ENCODE measurements at places on chromosomes 12 and 14.

DNA sequence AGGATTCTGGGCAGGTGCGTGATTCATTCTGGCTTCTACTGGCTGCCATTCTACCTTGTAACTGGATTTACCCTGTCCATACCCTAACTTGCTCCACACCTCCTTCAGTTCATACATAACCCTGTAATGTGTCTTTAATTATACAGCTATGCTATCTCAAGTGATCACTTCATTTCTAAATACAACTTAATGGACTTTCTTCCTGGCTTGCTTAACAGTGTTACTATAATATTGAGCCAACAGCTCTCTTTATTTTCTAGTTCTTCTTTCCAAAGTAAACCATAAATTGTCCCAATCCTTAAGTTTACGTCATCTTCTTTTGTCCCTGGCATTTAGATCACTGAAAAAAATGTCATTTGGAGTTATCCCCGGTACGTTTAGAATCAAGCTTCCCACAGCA, 75.9 kb upstream of the KCNJ8 start:
- no peak for DNase-seq

GRCh38 chr12:52439420-52439819, 5.2 kb upstream of the KRT75 start:
- no peak for DNase-seq

DNA sequence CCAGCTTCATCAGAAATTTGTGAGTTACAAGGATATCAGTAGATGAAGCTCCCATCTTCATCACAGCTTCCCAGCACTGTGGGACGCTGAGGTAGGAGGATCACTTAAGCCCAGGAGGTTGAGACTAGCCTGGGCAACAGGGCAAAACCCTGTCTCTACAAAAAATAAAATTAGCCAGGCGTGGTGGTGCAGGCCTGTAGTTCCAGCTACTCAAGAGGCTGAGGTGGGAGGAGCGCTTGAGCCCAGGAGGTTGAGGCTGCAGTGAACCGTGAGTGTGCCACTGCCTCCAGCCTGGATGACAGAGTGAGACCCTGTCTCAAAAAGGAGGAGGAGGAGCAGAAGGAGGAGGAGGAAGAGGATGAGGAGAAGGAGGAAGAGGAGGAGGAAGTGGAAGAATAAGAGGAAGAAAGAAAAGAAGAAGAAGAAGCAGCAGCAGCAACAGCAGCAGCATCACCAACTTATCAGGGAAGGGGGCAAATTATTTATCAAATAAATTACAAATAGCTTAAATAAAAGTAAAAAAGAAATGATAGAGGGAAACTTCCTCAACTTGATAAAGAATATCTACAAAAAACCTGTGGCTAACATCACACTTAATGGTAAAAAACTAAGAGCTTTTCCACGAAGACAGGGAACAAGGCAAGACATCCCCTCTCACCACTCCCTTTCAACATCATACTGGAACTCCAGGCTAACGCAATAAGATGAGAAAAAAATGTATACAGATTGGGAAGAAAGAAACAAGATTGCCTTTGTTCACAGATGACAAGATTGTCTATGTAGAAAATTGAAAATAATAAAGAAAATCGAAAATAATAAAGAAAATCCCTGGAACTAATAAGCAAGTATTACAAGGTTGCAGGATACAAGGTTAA, 69.6 kb downstream of the NINJ2 start:
- no peak for DNase-seq

DNA sequence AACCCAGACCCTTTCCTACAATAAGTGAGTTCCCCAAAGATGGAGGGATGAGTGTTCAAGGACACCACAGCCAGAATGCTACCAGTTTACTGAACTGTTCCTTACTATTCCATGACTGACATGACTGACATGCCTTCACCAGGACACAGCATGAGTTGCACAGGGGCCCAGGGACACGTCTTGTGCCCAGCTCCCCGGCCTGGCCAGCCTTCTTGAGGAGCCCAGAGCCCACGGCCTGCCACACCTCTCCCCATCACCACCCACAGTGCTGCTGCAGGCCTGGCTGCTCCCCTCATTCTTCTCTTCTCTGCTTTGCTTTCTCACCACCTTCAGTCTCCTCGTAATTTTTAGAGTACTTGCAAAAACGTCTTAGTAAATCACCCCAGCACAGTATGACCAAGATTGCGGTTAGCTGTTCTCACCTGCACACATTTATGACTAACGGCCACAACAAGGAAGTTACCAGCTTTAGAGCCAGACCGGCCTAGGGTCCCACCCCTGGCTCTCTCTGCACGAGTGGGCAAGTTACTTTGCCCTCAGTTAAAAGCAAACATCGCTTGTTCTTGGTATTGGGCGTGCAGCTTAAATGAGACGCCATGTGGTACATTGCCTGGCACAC, 18.5 kb downstream of the PPP2R5E start:
- peak; percentile 12 for DNase-seq

DNA sequence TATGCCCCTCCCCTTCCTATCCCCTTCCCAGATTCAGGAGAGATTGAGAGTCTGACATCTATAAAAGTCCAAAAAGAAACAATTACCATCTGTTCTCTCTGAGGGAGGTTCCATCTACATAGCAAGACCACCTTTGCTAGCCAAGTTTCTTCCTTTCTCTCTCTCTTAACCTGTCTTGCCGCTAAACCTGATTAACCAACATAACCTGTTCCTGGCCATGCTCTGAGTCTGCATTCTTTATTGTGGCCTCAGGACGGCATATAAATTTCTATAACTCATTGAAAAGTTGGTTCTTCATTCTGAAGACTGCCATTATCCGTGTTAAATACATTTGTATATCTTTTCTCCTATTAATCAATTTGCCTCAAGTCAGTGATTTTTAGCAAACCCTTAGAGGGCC, 594.0 kb downstream of the KCNH5 start:
- no peak for DNase-seq

DNA sequence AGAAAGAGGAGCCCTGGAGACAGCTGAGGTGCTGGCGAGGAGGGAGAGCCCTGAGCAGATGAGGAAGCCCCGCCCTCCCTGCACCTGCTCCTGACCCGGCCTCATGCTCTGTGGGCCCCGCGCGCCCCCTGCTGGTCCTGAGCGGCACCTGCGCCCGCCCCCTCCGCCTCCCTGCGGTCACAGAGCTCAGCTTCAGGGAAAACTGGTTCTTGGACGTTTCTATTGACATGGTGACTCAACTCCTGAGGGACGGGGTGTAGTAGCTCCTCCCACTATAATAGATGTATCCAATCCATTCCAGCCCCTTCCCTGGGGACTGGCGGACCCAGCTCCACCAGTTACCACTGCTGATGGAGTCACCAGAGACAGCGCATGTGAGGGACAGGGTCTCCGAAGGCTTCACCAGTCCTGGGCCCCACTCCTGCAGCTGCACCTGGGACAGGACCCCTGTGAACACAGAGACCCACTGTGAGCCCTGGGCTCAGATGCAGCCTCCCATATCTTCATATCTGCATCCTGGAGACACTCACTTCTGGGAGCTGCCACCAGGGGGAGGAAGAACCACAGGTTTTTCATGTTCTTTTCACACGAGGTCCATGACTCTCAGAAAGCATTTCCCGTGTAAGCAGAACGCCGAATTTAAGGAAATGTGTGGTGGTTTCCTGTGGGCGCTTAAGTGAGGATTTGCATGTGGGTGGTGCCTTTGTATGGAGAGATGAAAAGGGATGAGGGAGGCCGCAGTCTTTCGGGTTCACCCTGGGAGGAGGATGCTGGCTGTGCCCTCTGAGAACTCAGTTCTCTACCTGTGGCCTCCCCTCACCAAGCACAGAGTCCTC, 1346.4 kb downstream of the TMEM121 start:
- peak; percentile 95 for DNase-seq

- DNase-seq, result no peak
Measured at GRCh38 chr12:58302487-58303011, 361.2 kb downstream of the ATP23 start.

DNA sequence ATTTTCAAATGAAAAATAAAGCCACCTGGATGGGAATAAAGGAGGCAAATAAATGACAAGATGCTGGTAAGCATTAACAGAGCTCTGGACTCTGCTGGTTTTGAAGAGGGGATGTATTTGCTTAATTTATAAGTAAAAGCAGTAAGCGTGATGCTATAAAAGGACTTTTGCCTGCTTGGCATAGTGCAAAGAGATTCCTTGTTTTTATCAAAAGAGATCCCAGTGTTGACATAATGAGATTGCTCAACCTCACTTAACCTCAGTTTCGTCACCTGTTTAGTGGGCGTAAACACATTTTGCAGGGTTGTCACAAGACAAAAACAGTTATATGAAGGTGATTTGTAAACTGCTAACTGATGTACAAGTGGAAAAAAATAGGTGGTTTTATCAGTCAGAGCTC, 13.8 kb downstream of the ASCL1 start:
- DNase-seq, result no peak

DNA sequence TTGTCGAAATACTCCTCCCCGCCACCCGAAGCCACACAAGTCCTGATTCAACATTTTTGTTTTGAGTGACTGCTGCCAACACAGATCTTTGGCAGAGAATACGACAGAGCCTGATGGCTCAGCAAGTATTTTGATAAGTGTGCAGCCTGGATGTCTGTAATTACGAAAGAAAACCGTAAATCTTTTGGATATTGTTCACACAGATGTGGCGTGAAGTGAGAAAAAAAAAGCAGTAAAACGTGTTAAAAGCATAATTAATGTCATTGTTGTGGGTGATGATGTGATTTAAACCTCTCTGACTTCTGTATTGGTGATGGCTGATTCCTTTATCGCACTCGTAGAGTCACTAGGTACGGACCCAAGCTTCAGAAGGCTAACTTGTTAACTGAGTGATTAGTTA, 98.7 kb downstream of the PHETA1 start:
- DNase-seq, result no peak

- DNase-seq, result no peak
Measured at GRCh38 chr12:66189486-66189843, 451 bp downstream of the IRAK3 start.

- DNase-seq, result peak; percentile 68
Measured at GRCh38 chr14:94132285-94132887, 3.0 kb upstream of the IFI27L2 start.

DNA sequence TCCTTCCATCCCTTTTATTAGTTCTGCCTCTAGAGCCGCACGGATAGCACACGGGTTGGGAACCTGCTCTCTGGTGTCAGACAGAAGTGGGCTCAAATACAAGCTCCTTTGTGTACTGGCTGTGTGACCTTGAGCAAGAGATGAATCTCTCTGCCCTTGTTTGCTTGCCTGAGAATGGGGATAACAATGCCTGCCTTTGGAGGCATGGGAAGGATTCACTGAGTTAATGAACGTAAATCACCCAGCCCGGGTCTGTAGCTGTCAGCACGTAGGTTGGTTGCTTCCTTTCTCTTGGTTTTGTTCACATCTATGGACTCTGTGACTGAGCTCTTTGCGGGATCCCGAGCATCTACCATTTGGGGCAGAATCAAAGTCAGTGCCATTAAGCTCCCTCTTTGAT, 79.3 kb upstream of the NRXN3 start:
- DNase-seq, result no peak

DNA sequence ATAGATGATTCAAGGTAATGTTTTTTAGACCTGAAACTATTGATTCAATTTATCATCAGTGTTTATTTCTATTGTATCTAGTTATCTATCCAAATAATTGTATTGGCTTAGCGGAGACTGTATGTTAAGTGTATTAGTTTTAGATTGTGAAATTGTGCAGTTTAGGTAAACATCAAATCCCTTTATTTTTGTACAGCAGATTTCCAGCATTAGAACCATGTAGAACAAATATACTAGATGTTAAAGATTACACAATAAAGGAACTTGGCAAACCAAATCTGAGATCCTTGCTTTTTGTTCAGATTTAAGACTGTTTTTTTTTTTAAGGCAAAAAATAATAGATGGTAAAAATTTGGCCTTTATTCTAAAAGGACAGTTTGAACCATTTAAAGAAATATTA, 39.3 kb downstream of the PPM1A start:
- no peak for DNase-seq
